Stimulated activated CD8-positive, alpha-beta memory T cell treated with anti-CD3 and anti-CD28 coated beads, Interleukin-4, amount 100 ng/mL, for 4 hours (primary cell): ENCODE measurements at places on chromosomes 11 and 22.

DNA sequence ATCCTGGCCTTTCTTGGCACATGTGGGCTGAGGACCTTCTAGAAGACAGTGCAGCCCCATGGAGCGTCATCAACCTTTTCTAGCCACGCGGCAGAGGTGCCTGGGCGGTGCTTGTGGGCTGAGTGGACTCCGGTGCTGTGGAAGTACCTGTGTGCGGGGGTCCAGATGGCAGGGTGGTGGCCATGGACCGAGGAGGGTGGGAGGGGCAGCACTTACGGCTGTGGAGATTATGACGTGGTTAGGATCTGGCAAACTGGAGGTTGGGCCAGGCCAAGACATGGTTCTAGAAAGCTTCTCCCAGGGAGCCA is 2.0 kb downstream of the TUB start:
- DNase-seq, result no peak

- DNase-seq, result no peak
Measured at GRCh38 chr11:119580751-119581150, 148.2 kb downstream of the NECTIN1 start.

GRCh38 chr11:12167061-12168000 is 56.9 kb downstream of the MICAL2 start:
- DNase-seq, result no peak

DNA sequence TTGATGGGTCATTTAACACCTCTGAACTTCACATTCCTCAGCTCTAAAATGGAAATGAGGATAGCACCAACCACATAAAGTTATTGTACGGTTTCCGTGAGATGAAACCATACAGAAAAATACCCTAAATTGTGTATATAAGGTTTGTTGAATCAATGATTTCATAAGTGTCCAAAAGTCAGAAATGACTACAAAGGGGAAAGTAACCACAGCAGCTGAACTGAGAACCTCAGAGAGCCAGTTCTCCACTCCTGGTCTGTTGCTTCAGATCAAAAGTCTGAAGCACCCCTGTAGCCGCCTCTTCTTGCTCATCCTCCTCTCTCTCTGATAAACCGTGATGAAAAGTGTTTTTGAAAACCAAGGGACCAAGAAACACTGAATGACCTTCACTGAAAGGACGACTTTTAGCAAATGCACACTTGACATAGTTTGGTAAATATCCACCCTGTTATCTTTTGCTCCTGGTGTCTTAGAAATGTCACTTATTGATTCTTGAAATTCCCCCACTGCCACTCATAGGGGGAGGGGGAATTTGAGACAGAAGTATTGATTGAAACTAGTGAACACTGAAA is 194.5 kb downstream of the NAV2 start:
- DNase-seq, result no peak

- no peak for DNase-seq
Measured at GRCh38 chr11:44004452-44005062, 43.2 kb upstream of the ACCSL start.

- no peak for DNase-seq
Measured at GRCh38 chr11:120184946-120185705, 25.7 kb upstream of the OAF start.

DNA sequence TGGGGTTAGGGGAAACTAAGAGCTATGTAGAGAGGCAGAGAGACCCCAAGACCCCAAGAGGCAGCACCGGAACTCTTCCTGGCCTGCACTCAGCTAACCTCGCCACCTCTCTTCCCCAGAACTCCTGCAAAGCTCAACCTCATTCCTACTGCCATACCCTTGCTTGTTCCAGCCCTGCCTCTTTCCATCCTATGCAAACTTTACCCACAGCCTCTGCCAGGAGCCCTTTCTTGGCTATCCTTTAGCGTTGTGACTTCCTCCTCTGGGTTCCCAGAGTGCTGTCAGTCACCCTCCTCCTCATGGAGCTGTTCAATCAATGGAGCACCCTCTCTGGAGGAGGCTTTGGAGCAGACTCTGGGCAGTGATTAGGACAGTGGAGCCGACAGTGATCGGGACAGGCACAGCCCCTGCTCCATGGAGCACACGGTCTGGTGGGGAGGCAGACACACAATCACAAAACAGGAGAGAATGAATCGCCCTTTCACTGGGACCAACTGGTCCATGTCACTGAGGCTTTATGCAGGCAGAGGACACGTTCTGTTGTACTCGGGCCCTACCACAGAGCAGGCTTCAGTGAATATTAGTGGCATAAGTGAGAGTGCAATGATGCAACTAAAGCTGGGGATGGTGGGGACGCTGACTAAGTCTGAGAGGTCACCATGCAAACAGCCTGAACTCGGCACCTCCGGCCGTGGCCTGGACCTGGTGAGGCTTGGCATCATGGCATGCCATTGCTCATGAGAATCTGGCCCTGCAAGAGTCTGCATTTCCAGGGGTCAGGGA is 24.6 kb upstream of the P2RY2 start:
- no peak for DNase-seq

GRCh38 chr11:67572747-67573419 is 10.7 kb upstream of the GSTP1 start:
- DNase-seq, result no peak

- DNase-seq, result peak; percentile 83
Measured at GRCh38 chr11:57644748-57645688, 4.7 kb downstream of the YPEL4 start.

GRCh38 chr11:134098566-134099184 is 29.8 kb downstream of the JAM3 start:
- no peak for DNase-seq

DNA sequence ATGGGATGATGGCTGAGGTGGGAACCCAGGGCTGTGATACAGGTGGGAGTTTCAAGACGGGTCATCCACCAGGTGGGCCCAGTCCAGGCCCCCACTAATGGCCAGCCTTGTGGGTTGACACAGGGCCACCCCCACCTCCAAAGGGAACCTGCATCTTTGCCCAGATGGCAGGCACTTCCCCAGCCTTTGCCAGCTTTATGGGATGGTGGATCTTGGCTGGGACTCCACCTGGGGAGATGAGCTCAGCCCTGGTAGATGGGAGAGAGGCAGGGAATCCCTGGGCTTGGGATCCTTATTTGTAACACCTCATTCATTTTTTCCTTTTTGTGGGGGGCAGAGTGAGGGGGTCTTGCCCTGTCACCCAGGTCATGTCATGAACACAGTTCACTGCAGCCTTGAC is 33.4 kb downstream of the CD82 start:
- DNase-seq, result no peak

DNA sequence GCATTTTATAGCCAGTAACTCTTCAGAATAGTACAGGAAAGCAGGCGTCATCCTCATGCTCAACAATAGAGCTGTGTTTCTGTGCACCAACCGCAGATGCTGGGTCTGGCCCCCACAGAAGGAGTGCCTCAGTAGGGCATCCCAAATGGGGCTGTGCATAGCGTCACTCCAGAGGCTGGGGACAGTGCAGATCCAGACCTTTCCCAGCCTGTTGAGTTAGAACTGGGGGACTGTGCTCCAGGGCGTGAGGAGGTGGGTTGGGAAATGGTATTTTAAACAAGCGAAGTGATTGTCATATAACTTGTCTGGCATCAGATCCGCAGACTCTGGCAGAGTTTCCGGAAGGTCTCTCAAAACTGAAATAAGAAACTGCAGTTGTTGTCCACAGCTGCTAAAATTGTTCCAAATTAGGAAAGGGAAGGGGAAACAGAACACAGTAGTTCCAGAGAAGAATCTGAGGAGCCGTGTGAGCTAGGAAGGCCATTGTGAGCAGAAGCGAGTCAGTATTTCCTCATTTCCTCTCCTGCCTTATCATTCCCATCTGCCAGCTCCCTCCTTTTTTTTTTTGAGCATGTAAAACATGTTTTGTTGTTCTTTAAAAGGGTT is 52.2 kb downstream of the JAM3 start:
- no peak for DNase-seq

DNA sequence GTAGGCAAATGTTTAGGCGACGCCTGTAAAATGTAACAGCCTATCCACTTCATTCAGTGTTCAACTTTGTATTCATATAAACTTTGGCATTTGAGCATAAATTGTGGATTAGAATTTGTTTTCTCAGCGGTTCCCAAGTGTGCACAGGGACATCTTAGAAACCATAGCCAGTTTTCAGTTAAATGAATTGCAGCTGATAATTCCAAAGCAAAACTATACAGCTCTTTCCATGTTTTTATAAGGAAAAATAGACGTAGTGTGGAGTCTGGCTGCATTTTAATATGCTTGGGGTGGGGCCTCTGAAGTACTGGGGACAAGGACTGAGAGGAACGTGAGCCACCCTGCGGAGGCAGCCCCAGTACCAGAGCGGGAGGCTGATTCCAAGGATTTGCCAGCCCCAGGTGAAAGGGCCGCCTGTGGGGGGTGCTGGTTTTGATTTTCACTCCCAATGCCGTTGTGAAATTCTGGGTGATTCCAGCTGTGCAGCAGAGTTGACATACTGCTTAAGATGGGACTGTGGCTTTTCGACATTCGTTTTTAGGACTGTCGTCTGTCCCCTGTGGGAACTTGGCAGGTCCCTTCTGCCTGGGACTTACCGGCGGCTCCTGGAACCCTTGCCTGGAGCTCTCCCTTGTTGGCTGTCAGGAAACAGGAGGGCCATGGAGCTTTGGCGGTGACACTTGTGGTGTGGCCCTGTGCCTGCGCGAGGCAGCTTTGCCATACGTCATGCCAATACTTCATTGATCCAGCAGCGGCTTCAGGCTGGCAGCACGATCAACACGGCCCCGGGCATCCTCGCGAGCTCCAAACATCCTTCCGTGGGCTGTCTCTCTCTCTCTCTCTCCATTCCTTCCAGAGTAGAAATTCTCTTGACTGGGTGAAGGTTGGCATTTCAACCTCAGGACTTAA is 370.9 kb downstream of the TBC1D22A start:
- DNase-seq, result no peak
